ENCODE measurements at places on chromosomes 12 and 14.

DNA sequence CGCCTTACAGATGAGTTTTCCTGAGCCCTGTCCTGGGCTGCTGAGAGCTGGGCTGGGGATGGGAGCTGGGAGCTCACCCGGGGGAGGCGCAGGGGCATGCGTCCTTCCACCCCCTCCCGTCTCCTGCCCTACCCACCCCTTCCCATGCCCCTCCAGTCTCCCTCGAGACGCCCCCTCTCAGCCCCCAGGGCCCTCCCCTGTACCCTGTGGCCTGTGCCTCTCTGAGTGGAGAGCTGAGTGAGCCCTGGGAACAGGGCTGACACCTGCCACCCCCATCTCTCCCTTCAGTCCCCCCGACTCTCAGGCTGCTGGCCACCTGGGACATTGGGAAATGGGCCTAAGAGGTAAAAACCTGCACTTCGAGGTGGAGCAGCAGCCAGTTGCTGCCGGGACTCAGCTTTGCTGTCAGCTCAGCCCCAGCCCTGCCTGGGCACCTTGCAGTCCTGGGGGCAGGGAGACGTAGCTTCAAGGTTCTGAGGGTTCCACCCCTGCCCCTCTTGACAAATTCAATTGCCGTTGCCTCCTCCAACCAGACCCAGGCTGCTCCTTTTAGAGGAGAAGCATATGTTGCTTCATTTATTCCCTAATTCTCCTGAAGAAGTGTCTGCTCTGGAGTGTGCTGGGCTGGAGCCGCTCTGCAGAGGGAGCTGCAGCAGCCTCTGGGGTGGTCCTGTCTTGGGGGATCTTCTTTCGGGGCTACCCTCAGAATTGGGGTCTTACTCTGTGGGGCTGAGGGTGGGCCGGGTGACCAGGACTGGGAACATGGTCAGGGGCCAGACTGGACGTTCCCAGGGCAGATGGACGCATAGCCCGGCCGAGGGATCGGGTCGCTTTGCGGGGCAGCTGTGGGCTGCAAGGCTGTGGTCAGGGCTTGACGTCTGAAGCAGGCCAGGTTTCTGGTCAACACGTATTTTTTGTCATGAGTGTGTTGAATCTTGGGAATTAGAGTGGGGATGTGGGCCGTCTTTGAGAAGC is 141.4 kb downstream of the ADGRD1 start:
- DNase-seq, result no peak

GRCh38 chr12:32423559-32423958 is 24.2 kb downstream of the FGD4 start:
- DNase-seq, result no peak

DNA sequence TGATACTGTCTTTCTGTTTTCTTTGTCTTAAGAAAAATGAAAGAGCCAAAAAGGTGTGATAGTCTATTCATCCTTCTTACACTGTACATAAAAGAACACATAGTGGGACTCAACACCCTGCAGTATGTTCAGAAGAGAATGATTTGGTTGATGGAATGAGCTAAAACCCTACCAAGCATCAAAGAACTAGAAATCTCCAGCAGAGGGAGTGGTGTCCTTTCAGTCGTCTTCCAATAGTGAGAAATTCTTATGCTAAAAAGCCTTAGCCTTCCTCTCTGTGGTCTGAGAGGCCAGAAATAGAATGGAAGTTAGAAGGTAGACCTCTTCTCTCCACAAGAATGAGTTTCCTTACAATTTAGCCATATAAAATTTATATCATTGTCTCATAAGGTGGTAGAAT is 393.4 kb upstream of the SEL1L start:
- DNase-seq, result no peak

DNA sequence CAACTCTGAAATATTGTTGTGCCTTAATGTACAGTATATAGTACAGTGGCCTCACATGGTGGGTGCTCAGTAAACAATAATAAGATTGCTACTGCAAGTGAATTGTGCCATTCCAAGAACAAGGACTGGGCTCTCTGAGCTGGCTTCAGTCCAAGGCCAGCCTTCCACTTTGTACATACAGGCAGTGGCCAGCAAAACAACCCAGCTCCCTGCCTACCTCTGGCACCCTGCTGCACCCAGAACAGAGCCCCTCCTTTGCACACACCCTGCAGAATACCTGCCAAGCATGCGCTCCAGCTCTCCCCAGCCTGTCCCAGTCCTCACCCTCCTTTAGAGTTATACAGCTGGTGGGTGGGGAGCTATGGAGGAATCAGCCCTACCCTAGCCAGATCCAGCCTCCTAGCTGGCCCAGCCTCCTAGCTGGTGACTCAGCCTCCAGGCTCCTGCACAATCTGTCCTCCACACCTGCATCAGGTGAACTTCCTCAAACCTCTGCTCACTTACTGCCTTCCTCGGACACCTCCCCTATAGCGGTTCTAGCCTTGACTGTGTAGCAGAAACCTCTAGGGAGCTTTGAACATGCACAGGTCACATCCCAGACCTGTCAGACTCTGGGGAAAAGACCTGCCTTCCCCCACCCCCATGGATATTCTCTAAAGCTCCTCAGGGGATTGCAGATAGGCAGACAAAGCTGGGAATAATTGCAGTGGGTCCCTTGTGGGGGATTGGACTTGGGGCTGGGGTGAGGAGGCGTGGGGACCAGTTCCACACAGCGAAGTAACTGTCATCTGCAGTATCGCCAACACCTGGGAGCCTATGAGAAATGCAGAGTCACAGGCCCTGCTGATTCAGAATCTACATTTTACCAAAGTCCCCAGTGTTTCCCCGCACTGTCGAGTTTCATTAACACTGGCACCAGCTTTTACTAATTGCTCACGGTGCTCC is 17.9 kb downstream of the ZDHHC22 start:
- peak; percentile 97 for DNase-seq

DNA sequence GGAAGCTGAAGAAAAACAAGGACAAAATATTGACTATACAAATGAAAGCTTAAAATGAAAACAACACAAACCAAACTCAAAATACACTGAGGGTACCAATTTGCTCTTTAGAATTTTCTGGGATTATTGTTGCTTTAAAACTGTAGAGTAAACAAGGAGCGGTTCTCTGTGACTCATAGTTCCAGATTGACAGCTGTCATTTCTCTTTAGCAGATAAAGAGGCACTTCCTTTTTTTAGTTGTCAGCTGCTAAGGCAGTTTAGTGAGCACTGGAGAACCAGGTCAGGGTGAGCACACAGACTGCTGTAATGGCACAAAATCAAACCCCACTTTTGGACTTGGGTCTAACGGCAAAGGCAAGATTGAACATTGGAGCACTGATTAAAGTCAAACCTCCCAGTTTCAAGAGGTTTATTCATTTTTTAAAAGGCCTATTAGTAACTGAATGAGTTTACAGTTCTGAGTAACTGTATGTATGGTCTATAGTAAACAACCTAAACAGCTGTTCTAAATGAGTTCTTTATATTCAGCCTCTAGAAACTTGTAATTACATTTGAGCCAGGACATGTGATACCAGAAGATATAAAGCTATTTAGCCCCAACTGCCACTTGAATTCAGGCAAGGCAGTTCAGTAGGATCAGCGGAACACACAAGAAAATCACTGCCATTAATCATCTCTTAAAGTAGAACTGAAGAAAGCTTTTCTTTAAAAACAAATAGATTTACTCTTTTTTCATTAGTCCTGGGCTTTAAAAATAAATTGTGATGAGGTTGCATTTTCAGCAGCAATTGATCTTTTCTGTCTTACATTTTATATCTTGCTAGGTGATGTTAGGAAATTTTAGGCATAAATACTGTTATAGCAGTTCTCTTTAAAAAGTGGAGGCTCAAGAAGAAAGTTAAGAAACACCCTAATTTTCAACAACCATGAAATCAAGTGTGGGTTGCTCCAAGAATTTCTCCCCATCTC is 71.7 kb upstream of the PRICKLE1 start:
- DNase-seq, result no peak

GRCh38 chr14:70005281-70005805 is 126.1 kb downstream of the SMOC1 start:
- DNase-seq, result no peak

- no peak for DNase-seq
Measured at GRCh38 chr14:30143627-30144026, 216.0 kb upstream of the PRKD1 start.

GRCh38 chr14:103086771-103087342 is 2.8 kb downstream of the LBHD2 start:
- no peak for DNase-seq
